ENCODE measurements at places on chromosomes 5 and 9. TPM values are rescaled to one million over a fixed set of nuclear protein-coding genes. Genes with fewer than 3 reads are reported as not detected.

Gene GDF9
- 0.09 TPM for total RNA-seq

Gene PLPPR1
- not detected for total RNA-seq

Gene SLC4A9
- not detected for total RNA-seq

Gene GABRB2
- total RNA-seq = under 0.01 TPM

Gene CXXC5
- total RNA-seq = 41.7 TPM

Measured in smooth muscle cell of bladder (primary cell).